Neuronal stem cell (in vitro differentiated cells): ENCODE measurements at places on chromosomes 5 and 9.

- H3K27me3 ChIP-seq, result no peaks in the 10 kb centered on the region
- H3K36me3 ChIP-seq, result peaks cover 14% of the 10 kb centered on the region
- H3K27ac ChIP-seq, result no peak overlapping the region
- no peaks in the 10 kb centered on the region for H3K4me1 ChIP-seq
These were observed 149.9 kb downstream of the TRIO start for GRCh38 chr5:14292766-14293658.

DNA sequence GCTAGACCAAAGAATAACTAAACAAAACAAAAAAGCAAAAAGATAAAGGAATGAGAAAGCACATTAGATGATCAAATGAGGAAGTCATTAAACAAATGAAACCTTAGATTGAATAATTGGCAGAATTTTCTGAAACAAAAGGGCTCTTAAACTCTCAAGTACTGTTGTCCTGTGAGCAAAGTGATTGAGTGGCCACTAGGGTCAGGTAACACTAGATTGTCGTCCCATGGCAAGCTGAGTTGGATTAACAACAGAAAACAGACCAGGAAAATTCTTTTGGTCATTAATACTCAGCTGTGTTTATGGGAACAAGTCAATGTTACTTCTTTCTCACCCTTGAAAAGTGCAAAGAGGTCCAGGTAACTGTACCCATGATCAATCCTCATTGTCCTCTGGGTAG lies 81.6 kb upstream of the MRPS30 start:
- no peaks in the 10 kb centered on the region for H3K27me3 ChIP-seq
- H3K4me3 ChIP-seq, result no peak overlapping the region
- peaks cover 2% of the 10 kb centered on the region for H3K4me1 ChIP-seq

- no peaks in the 10 kb centered on the region for H3K27me3 ChIP-seq
- no peaks in the 10 kb centered on the region for H3K36me3 ChIP-seq
- no peak overlapping the region for H3K4me3 ChIP-seq
- H3K4me1 ChIP-seq, result peaks cover 5% of the 10 kb centered on the region
- H3K27ac ChIP-seq, result no peak overlapping the region
- no peak for DNase-seq
These were observed 381.6 kb downstream of the TMEM38B start for GRCh38 chr9:106075960-106076327.

GRCh38 chr5:138037271-138037670 lies 4.4 kb upstream of the FAM13B start:
- no peak overlapping the region for H3K27ac ChIP-seq
- H3K27me3 ChIP-seq, result no peaks in the 10 kb centered on the region
- no peak for DNase-seq
- no peak overlapping the region for H3K4me3 ChIP-seq

- no peaks in the 10 kb centered on the region for H3K36me3 ChIP-seq
- no peak for DNase-seq
- H3K27me3 ChIP-seq, result no peaks in the 10 kb centered on the region
- H3K4me1 ChIP-seq, result peaks cover 2% of the 10 kb centered on the region
These were observed 37.0 kb downstream of the DMRTA1 start for GRCh38 chr9:22483528-22484070.

- H3K4me3 ChIP-seq, result no peak overlapping the region
- no peak overlapping the region for H3K27ac ChIP-seq
- no peak for DNase-seq
- H3K4me1 ChIP-seq, result peaks cover 18% of the 10 kb centered on the region
- peaks cover 4% of the 10 kb centered on the region for H3K36me3 ChIP-seq
These were observed 12.2 kb downstream of the MYMK start for GRCh38 chr9:133512253-133513213.
